A549 treated with ZK216348 at 1 μM for 4 hours (cell line): ENCODE measurements at places on chromosomes 7 and 10. TPM values are rescaled to one million over a fixed set of nuclear protein-coding genes. Genes with fewer than 3 reads are reported as not detected.

The ZNF212 gene
- total RNA-seq: 8.7 to 11.7 TPM (median 11.1 TPM) in 5 replicates

The OR2A1 gene
- not detected in 5 replicates for total RNA-seq

The ADRB1 gene
- 0.70 to 1.4 TPM (median 1.2 TPM) in 5 replicates for total RNA-seq

The PFKP gene
- 419 to 593 TPM (median 550 TPM) in 5 replicates for total RNA-seq

The LBX1 gene
- total RNA-seq: not detected in 5 replicates

The REEP3 gene
- 14.1 to 37.4 TPM (median 17.8 TPM) in 5 replicates for total RNA-seq

The MACC1 gene
- not detected in 5 replicates for total RNA-seq

The GPR141 gene
- total RNA-seq: not detected in 5 replicates

The COBL gene
- total RNA-seq: 4.1 to 5.9 TPM (median 4.5 TPM) in 5 replicates

The WNT2 gene
- total RNA-seq: not detected in 5 replicates

The CALML5 gene
- not detected in 5 replicates for total RNA-seq

The AGAP5 gene
- total RNA-seq: 1.7 to 3.5 TPM (median 3.1 TPM) in 5 replicates

The ABCC2 gene
- total RNA-seq: 144 to 173 TPM (median 148 TPM) in 5 replicates

The POM121C gene
- 25.1 to 44.2 TPM (median 39.0 TPM) in 5 replicates for total RNA-seq

The OR6V1 gene
- not detected in 5 replicates for total RNA-seq

The SLC26A4 gene
- 0.11 to 0.23 TPM in 2 of 5 replicates, not detected in the others for total RNA-seq

The MAGI2 gene
- 0.31 to 0.60 TPM (median 0.48 TPM) in 5 replicates for total RNA-seq

The ABCB1 gene
- 0.09 TPM in 1 of 5 replicates, not detected in the others for total RNA-seq

The TMEM60 gene
- total RNA-seq: 20.0 to 27.4 TPM (median 25.5 TPM) in 5 replicates

The CALD1 gene
- 70.3 to 126 TPM (median 113 TPM) in 5 replicates for total RNA-seq

The NUB1 gene
- 38.6 to 67.8 TPM (median 39.0 TPM) in 5 replicates for total RNA-seq

The ELN gene
- total RNA-seq: 0.08 to 0.13 TPM (median 0.12 TPM) in 5 replicates

The HSPA14 gene
- total RNA-seq: 39.1 to 49.5 TPM (median 43.7 TPM) in 5 replicates

The OR2A7 gene
- not detected in 5 replicates for total RNA-seq

The TEX36 gene
- not detected in 5 replicates for total RNA-seq

The SLC26A5 gene
- not detected in 5 replicates for total RNA-seq

The SFRP5 gene
- 1.5 to 2.4 TPM (median 1.9 TPM) in 5 replicates for total RNA-seq

The GSTO2 gene
- total RNA-seq: 2.1 to 2.7 TPM (median 2.3 TPM) in 5 replicates

The ADARB2 gene
- total RNA-seq: not detected in 5 replicates

The ADAMTS14 gene
- 0.05 to 0.14 TPM (median 0.07 TPM) in 4 of 5 replicates, not detected in the other for total RNA-seq

The PRSS37 gene
- total RNA-seq: not detected in 5 replicates

The HTR5A gene
- total RNA-seq: not detected in 5 replicates

The OR13A1 gene
- total RNA-seq: not detected in 5 replicates

The SLC26A3 gene
- not detected in 5 replicates for total RNA-seq

The VENTX gene
- not detected in 5 replicates for total RNA-seq

The NOBOX gene
- total RNA-seq: not detected in 5 replicates

The ANKRD61 gene
- 0.22 to 0.92 TPM (median 0.70 TPM) in 5 replicates for total RNA-seq

The RASSF4 gene
- total RNA-seq: 1.8 to 3.0 TPM (median 1.9 TPM) in 5 replicates

The VWC2 gene
- total RNA-seq: not detected in 5 replicates

The UCMA gene
- not detected in 5 replicates for total RNA-seq

The NPFFR1 gene
- total RNA-seq: not detected in 5 replicates

The TFR2 gene
- total RNA-seq: 1.6 to 3.1 TPM (median 2.5 TPM) in 5 replicates

The ANKRD2 gene
- total RNA-seq: 3.9 to 6.4 TPM (median 5.4 TPM) in 5 replicates

The SMO gene
- total RNA-seq: 10.4 to 18.4 TPM (median 15.3 TPM) in 5 replicates

The GIMAP7 gene
- total RNA-seq: not detected in 5 replicates

The WEE2 gene
- not detected in 5 replicates for total RNA-seq

The GIMAP1 gene
- not detected in 5 replicates for total RNA-seq

The PMPCB gene
- total RNA-seq: 61.0 to 83.7 TPM (median 64.9 TPM) in 5 replicates

The SFXN2 gene
- total RNA-seq: 2.1 to 4.2 TPM (median 2.7 TPM) in 5 replicates
